HS-27A (cell line): ENCODE measurements at places on chromosomes 7 and 10.
A peak's percentile ranks its signal among the peaks of the same experiment; 100 is the strongest.

DNA sequence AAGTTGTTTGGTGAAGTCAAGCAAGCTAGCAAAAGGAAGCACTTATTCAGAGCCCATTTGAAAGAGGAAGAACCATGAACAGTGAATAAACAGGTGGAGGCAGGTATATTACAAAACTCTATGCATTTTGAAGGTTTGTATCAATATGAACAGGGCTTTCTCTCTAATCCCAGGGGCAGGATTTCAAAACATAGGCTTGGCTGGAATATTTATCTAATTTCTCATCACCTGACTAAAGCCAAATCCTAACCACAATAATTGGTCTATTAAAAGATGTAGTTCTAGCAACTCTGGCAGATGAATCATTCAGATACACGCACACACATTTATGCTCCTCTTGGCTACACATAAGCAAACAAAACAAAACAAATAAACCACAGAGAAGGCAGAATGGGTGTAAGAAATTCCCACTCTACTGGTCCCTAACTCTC, 554.4 kb downstream of the INHBA start:
- peak; percentile 30 for DNase-seq

GRCh38 chr7:727104-727805, at the start of gene PRKAR1B:
PRKAR1B (minus strand) TSS chr7:727281; CDS start chr7:711505, 15,776 bp downstream.
- DNase-seq: no peak

DNA sequence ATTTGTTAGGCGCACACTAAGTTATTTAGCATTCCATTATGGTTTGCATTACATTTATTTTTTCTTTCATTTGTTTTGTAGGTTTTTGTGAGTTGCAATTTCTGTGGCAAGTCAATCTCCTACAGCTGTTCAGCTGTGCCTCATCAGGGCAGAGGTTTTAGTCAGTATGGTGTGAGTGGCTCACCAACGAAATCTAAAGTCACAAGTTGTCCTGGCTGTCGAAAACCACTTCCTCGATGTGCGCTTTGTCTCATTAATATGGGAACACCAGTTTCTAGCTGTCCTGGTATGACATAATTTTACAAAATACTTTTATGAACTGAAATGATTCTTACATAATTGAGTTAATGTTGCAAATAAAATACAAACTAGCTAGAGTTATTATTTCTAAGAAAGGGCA, 29.5 kb downstream of the MIOS start:
- no peak for DNase-seq

- DNase-seq: no peak
These were observed 26.4 kb downstream of the CDK6 start for GRCh38 chr7:92809760-92810573.

DNA sequence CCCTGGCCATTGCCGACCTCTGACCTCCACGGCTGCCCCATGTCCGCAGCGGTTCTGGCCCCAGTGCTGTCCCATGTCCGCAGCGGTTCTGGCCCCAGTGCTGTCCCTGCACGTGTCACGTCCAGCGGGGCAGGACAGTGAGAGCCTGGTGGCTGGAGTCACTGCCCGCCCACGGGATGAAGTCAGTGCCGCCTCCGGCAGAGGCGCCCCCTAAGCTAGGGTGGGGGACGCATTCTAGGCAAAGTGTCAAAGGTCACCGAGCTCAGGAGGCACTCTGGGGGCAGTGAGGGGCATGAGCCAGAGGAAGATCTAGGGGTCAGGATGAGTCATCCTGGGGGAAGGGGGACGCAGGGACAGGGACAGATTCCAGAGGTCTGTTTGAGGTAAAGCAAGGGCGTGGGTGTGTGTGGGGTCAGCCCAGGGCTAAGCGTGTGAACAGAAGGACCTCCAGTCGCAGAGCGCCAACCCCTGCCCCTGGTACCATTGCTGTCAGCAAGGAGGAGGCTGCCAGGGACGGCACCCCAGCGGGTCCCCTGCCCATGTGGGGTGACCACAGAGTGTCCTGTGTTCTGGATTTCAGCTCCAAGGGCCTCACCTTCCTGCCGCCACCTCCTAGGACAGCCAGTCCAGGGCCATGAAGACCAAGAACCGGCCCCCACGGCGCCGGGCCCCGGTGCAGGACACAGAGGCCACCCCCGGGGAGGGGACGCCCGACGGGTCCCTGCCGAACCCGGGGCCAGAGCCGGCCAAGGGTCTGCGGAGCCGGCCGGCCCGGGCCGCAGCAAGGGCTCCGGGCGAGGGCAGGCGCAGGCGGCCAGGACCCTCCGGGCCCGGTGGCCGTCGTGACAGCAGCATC, 665 bp downstream of the BHLHA15 start:
- no peak for DNase-seq

DNA sequence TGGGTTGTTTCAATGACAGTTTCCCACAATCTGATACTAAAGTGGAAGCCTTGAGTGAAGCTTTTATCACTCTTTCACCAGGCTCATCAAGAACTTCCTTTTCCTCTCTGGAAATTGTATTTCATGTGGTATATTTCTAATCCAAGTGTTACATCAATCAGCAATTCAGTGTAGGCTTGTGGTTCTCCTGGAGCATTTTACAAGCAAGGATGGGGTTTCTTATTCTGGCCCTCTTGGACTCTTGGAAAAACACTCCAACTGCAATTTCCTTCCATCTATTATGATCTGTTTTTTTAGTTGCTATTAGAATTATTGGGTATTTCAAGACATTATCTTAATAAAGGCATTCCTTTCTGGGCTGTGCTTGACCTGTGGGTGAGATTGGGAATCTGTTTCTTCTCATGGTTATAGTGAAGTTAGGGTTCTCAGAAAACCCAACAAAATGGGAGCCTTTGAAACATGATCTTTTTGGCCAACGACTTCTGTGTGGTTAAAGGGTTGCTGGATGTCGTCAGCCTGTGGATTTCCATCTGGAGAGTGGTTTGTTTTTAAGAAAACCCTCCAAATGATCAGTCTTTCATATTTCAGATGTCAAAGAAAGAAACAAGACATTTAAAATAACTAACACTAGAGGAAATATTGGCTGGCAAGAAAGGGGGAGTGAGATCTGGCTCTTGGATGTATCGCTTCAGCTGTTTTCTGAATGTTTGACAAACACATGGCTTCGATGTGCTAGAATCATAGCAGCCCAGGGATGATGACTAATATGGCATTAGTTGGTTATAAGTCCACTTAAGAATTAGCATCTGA, 540.2 kb downstream of the LRMDA start:
- no peak for DNase-seq

DNA sequence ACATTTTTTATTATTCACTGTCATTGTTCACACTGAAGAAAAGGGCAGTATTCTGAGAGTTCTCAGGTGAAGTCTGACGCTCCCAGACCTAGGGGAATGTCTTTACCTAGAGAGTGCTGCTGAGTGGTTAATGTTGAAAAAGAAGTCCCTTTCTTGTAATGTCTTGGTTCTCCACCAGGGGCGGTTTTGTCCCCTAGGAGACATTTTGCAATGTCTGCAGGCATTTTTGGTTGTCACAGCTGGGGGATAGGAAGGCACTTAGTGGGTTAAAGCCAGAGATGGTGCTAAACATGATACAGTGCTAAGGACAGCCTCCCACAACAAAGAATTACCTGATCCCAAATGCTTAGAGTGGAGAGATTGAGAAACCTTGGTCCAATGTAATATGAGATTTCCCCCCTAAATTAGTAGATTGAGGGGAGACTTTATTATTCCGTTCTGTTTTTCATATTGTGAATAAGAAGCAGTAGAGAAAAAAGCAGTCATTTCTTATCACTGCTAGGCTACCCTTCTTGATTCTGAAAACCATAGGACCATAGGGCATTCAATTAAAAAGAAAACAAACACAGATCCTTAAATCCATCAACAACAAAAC, 13.1 kb downstream of the UMAD1 start:
- DNase-seq: no peak

- DNase-seq: no peak
These were observed 1.7 kb upstream of the LFNG start for GRCh38 chr7:2517678-2518507.

DNA sequence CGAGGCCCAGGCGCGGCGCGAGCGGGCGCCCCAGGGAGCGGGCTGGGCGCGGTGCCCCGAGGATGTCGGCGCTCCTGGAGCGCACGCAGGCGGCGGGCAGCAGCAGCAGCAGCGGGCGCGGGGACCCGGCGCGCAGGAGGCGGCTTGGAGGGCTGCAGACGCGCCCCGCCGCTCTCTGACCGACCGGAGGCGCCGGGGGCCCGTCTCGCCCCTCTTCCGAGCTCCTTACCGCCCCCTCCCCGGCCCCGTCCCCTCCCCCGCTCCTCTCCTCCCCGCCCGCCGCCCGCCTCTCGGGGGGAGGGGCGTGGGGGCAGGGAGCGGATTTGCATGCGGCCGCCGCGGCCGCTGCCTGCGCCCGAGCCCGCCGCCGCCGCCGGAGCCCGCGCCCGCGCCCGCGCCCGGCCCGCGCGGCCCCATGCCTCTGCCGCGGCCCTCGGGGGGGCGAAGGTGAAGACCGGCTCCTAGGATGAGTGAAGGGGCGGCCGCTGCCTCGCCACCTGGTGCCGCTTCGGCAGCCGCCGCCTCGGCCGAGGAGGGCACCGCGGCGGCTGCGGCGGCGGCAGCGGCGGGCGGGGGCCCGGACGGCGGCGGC, at the start of gene NRG3:
TSS of gene NRG3 (plus strand) at position 320 of the 592 bp plus-strand sequence.
- no peak for DNase-seq

- no peak for DNase-seq
These were observed 6.2 kb downstream of the WNT8B start for GRCh38 chr10:100468978-100469377.

DNA sequence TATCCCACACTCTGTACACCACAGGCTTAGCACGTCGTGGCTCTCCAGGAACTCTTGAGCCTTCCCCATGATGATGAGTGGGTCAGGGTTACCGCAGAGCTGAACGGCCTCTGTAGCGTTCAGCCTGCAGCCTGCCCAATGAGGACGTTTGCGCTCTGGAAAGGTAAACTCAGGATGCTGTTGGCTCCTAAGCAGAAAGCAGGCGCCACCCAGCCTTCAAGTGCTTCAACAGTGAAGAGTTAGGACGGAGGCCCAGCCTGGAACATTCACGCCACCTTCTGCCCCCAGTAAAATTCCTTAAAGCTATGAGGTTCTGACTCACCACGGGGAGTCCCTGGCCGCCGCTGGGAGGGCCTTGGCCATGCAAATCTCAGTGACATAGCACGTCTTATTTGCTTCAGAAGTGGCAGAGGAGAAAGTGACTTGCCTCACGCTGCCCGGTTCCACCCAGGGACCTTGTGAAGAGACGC, 161.5 kb upstream of the SH2B2 start:
- no peak for DNase-seq

DNA sequence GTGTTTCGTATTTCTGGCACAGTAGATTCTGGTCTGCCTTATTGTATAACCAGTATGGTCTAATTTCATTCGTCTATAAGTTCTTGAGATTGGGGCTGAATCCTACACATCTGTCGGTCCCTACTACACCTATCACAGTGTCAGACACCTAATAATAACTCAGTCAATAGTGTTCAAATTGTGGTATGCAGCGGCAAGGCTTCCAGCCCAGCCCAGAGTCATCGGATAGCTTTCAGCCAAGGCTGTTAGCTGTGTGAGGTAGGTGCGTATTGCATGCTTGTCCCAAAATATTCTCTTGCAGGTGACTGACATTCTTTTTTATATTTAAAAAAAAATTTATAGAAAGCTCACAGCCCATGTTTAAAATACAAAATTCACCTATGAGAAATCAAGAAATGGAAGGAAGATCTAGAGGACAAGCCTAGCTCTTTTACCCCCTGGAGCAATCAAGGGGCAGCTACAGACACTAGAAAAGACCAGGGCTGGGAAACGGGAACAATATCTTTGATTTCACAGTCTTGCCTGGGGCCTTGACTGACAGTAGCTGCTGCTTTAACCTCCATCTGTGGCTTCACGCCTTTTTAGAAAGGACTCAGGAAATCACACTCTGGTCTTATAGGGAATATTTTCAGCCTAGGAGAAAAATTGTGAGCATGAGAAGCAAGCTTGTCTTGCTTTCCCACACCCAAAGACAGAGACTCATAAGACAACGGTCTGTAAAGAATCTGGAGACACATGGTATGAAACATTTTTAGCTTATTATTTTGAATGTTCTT, 9.5 kb upstream of the ASB4 start:
- DNase-seq: no peak

DNA sequence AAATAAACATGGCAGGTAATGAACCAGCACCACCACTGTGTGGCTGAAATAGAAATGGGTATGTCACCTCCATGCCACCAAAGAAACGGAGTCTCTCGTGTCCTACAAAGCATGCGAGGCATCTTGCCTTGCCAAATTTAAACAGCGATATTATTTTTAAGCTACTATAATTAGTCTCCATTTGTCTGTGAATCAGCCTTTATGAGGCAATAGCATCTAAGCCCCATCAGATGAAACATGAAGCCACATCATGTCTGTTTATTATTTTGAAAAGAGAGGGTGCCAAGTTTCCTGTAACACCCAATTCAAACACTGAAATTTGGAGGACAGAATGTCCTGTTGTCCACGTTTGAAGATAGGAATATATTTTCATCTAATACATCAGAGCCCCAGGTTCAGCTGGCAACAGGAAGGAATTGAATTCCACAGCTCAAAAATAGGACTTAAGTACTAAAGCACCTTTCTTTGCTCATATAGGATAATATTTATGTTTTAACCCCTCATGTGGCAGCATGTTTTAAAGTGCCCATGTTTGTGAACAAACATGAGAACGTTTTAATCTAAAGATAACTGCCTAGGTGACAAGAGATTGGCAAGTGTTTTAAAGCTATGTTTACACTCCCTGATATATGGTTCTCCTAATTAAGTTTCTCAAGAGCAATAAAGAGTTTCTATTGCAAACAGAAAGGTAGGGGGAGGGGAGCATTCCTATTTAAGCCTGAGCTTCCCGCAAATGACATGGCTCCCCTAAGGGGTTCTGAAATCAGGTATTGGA, 86.8 kb downstream of the SORBS1 start:
- no peak for DNase-seq

DNA sequence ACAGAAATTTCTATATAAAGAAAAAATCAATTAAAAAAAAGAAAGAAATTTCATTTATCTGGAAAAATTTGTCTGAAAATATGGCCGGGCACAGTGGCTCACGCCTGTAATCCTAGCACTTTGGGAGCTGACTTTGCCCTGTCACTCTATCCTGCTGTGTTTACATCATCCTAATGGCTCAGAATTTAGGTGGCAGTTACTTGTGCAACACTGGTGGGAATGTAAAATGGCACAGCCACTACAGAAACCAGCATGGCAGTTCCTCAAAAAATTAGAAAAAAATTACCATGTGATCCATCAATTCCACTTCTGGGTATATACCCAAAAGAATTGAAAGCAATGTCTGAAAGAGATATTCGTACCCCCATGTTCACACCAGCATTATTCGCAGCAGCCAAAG, 405.2 kb upstream of the AUTS2 start:
- no peak for DNase-seq

- DNase-seq: no peak
These were observed 5.6 kb upstream of the PALD1 start for GRCh38 chr10:70472799-70473454.
